Stimulated activated naive CD8-positive, alpha-beta T cell treated with anti-CD3 and anti-CD28 coated beads, Interleukin-15, Interleukin-2, amounts not matched to agents 100 U/mL and 50 U/mL, for 24 hours (primary cell): ENCODE measurements at places on chromosomes 7 and 10.

DNA sequence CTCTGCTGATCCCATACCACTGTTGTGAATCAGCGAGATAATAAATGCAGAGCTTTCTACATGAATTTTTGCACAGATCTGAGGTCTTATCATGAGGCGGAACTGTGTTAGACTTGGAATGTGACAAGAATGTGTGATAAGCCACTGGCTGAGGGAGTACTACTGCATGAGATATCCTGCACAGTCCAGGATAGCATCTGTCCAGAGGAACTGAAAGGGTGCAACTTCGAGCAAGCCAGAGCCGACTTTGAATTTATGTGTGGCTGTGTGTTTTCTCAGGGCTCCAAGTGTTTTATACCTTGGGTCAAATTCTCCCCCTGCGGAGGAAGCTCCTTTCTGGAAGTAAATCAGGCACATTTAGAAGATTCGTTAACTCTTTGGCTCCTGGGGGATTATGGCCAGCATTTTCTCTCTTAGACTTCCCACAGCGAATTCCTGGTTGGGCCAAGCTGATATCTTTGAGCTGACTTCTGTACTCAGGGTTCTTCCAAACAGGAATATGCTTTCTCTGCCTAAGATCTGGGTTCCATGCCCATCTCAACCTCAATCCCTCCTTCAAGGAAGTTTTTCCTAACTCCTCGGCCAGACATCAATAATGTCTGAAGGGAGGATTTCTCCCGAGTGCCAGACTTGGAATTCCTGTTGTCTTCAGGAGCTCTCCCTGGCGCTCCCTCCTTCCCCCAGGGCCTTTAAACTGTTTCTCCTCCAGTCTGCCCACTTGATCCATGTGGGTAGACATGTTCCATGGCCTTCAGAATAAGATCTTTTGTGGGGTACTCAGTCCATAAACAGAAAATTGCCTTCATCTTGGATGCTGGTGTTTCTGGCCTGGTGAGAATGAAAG is 2.5 kb upstream of the MEST start:
- no peak for DNase-seq

GRCh38 chr7:36066343-36066664 is 86.8 kb upstream of the EEPD1 start:
- DNase-seq, result no peak

DNA sequence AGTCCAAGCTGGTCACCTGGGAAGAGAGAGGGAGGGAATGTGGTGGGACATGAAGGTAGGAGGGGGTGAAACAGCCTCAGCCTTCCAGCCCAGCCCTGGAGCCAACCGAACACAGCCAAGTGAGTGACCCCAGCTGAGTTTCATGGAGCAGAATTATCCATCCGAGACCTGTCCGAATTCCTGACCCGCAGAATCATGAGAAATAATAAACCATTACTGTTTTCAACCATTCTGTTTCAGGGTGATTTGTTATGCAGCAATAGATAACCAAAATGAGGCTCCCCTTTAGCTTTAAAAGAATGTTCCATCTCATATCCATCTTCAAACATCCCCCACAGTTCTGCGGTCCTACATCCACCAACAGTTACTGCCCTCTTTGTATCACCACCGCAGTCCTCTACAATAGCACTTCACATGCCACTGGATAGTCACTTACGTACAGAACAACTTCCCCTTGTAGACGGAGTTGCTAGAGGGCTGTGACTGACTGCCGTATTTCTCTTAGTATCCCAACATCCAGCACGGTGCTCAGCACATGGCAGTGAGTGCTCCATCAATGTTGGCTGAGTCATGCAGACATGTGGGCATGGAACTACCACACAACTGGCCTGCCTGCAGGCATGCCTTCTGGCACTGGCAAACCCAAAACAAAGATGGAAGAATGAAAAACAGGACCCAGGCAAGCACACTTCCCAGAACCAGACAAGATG is 18.5 kb downstream of the KIAA1549 start:
- DNase-seq, result no peak

GRCh38 chr7:104826135-104826534 is 187.9 kb upstream of the KMT2E start:
- DNase-seq, result no peak

DNA sequence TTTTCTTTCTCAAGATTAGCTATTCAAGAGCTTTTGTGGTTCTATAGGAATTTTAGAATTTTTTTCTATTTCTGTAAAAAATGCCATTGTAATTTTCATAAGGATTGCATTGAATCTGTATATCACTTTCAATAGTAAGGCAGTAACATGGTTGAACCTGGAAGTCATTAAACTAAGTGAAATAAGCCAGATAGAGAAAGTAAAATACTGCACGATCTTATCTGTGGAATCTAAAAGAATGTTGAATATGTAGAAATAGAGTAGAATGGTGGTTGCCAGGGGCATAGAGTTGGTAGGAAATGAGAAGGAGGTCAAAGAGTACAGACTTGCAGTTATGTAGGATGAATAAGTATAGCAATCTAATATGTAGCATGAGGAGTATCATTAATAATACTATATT is 1073.5 kb upstream of the LRRN3 start:
- no peak for DNase-seq

DNA sequence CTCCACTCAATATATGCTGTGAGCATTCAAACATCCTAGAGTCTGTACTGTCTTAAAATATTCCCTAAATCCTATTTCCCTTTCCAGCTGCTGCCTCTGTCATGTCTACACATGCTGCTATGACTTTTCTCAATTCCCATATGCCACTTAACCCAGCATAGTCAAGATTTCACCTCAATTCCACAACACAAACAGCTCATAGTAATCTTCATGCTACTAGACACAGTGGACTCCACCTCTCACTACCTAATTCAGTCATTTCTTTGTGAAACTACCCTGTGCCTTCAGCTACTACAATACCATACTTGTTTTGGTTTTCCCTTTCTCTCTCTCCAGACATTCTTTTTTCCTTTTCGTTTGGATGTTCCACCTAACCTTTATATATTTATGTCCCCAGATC is 45.5 kb downstream of the GSAP start:
- DNase-seq, result no peak

- no peak for DNase-seq
Observed at GRCh38 chr10:48494611-48495010, 110.3 kb downstream of the ARHGAP22 start.

DNA sequence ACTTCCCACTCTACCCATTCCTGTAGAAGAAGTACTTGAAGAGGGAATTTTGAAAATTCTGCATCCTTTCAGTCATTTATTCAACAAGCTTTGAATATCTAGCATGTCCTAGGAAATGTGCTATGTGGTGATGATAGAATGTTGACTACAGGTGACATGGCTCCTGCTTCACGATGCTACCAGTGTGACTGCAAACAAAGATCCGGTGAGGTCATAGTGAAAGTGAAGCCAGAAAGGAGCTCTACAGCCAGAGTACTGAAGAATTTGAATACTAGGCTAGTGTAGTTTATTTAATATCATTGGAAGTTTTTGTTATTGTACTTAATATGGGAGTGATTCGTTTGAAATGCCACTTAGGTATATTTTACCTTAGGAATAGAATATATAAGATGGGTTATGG is 348.1 kb downstream of the TFEC start:
- DNase-seq, result no peak

GRCh38 chr10:77591238-77591880 is 46.2 kb downstream of the KCNMA1 start:
- no peak for DNase-seq

DNA sequence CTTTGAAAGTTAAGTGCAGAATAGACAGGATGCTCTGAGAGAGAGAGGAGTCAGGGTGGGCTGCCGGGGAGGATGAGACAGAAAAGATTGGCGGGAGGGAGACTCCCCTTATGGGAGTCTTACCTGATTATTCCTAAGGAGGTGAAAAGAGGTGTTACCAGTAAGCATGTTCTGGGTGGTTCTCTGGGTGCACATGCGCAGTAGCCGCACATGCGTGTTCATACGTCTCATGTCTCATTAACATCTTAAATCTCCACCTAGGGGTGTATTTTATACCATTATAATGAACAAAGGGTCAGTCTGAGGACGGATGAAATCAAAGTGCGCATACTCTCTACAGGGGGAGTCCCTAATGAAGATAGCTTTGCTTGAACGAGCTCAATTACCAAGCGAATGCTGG is 592.9 kb upstream of the C7orf33 start:
- no peak for DNase-seq

GRCh38 chr10:586151-586550 is 103.3 kb downstream of the DIP2C start:
- DNase-seq, result no peak

DNA sequence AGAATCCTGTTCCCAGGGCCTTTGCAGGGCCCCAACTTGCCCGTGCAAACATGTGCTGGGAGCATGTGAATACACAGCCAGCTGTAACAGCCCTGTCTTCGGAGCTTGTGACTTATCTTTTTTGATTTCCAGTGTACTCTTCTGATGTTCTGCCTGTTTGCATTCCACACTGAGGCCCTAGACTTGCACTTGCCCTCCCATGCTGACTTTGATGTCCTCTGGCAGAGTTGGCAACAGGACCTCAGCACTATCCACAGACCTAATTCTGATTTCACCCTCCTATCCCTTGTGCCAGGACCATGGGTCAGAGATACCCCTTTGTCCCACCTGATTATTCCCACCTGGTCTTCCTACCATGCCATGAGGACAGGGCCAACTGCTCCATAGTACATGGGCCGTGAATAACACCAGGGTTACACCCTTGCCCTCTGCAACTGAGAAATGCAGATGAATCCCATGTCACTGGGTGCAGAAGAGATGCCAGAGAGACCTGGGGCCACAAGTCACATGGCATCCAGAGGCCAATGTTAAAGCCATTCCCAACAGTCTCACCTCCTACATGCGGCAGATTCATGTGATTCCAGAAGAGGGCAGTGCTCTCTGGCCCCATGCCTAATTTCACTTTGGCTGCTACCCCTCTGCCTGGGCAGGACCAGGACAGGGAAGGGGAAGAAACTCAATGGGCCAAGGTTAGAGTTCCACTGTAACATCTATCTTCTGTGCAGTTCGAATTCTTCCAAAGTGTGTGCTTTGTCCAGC is 43.0 kb downstream of the SCRN1 start:
- no peak for DNase-seq

- no peak for DNase-seq
Observed at GRCh38 chr10:131350245-131350644, 38.7 kb upstream of the TCERG1L start.

GRCh38 chr10:21497177-21497807 is 28.2 kb downstream of the SKIDA1 start:
- DNase-seq, result peak; percentile 46

GRCh38 chr10:76252733-76253132 is 821.3 kb downstream of the LRMDA start:
- DNase-seq, result no peak

DNA sequence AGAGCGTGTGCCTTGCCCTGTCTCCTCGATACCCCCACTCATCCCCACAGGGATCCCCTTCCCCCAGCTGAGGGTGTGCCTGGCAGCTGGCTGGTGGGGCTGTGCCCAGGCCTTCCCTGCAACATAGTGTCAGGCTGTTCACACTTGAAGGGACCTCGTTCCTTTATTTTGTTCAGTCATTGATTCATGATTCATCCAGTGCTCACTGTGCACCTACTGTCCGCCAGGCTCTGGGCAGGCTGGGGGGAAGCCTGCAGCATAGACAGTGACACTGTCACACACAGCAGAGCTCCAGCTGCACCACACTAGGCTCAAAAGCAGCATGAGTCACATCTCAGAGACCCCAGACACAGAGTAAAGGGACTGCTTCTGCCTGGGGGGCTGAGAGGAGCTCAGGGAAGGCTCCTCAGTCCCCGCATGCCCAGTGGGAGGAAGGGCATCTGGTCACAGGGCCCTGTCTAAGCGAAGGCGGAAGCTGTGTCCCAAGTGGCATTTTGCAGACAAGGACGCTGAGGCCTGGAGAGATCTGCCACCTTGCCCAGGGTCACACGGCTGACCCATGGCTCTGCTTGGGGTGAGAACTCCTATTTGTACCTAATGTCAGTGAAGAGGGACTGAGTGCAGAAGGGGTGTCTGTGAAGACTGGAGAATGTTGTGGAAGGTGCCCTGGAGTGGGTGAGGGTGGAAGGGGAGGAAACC is 27.9 kb downstream of the CDH23 start:
- DNase-seq, result no peak

- DNase-seq, result peak; percentile 50
Observed at GRCh38 chr7:139648941-139649425, 125.5 kb downstream of the CLEC2L start.
